ENCODE measurements at places on chromosomes 13 and 19.

- no peak for DNase-seq
- H3K4me3 ChIP-seq = no peak overlapping the region
- peaks cover 36% of the 10 kb centered on the region for H3K27me3 ChIP-seq
- H3K36me3 ChIP-seq = no peaks in the 10 kb centered on the region
- no peak overlapping the region for H3K27ac ChIP-seq
Observed at GRCh38 chr13:102904408-102904862, 58.6 kb downstream of the ERCC5 start.

GRCh38 chr19:793806-794205 is 3.4 kb upstream of the PTBP1 start:
- H3K4me3 ChIP-seq = no peak overlapping the region
- H3K27me3 ChIP-seq = no peaks in the 10 kb centered on the region
- no peak for DNase-seq
- H3K4me1 ChIP-seq = peaks cover 7% of the 10 kb centered on the region
- H3K27ac ChIP-seq = no peak overlapping the region
- H3K36me3 ChIP-seq = no peaks in the 10 kb centered on the region

- DNase-seq = no peak
- H3K4me3 ChIP-seq = peak overlapping the region; percentile 89
- H3K4me1 ChIP-seq = peaks cover 21% of the 10 kb centered on the region
- H3K27me3 ChIP-seq = no peaks in the 10 kb centered on the region
Observed at GRCh38 chr19:8831373-8831772, 731 bp downstream of the ZNF558 start.

- DNase-seq = no peak
- no peak overlapping the region for H3K4me3 ChIP-seq
- peaks cover 2% of the 10 kb centered on the region for H3K4me1 ChIP-seq
- no peaks in the 10 kb centered on the region for H3K27me3 ChIP-seq
- H3K36me3 ChIP-seq = peaks cover 2% of the 10 kb centered on the region
- H3K27ac ChIP-seq = no peak overlapping the region
Observed at GRCh38 chr13:32838945-32839344, 177.3 kb upstream of the KL start.

DNA sequence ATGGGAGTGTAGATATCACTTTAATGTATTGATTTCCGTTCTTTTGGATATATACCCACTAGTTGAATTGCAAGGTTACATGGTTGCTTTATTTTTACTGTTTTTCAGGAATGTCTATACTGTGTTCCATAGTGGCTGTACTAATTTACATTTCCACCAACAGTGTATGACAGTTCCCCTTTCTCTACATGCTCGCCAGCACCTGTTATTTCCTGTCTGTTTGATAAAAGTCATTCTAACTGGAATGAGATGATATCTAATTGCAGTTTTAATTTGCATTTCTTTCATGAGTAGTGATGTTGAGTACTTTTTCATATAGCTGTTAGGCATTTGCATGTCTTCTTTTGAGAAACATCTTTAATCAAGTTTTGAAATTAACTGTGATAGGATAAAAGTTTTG is 818.6 kb downstream of the SLITRK6 start:
- DNase-seq = no peak
- H3K36me3 ChIP-seq = no peaks in the 10 kb centered on the region
- H3K27ac ChIP-seq = no peak overlapping the region
- H3K4me1 ChIP-seq = no peaks in the 10 kb centered on the region

DNA sequence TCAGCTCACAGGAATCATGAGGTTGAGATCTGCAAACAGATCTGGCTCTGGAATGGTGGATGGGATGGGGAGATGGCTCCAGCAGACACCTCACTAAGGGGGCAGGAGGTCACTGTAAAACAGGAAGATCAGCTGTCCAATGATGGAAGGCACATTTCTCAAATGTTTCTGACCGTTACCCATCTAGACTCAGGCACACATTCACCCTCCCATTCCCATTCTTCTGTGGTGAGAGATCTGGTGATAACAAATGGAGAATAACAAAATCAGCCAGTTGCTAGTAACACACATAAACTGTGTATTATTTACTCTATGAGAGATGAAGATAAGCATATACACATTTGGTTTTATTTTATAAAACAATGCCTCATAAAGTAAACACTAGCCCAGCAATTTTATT is 235.9 kb downstream of the TSHZ3 start:
- no peak overlapping the region for H3K27ac ChIP-seq
- H3K27me3 ChIP-seq = peaks cover 55% of the 10 kb centered on the region
- no peak for DNase-seq
- H3K4me3 ChIP-seq = no peak overlapping the region
- H3K4me1 ChIP-seq = peaks cover 10% of the 10 kb centered on the region

- no peaks in the 10 kb centered on the region for H3K36me3 ChIP-seq
- H3K27ac ChIP-seq = no peak overlapping the region
- no peak for DNase-seq
- no peak overlapping the region for H3K4me3 ChIP-seq
- H3K27me3 ChIP-seq = peaks cover 4% of the 10 kb centered on the region
Observed at GRCh38 chr13:40170091-40170490, 496.4 kb downstream of the FOXO1 start.

GRCh38 chr19:19575411-19575810 is 37.3 kb downstream of the CILP2 start:
- H3K27me3 ChIP-seq = no peaks in the 10 kb centered on the region
- no peak overlapping the region for H3K4me3 ChIP-seq
- peaks cover 8% of the 10 kb centered on the region for H3K4me1 ChIP-seq
- H3K27ac ChIP-seq = peak overlapping the region; percentile 61

GRCh38 chr13:83905641-83906040 is 23.4 kb upstream of the SLITRK1 start:
- no peaks in the 10 kb centered on the region for H3K36me3 ChIP-seq
- H3K27ac ChIP-seq = no peak overlapping the region
- no peak for DNase-seq

GRCh38 chr19:7469669-7470285 is 19.1 kb downstream of the PEX11G start:
- peaks cover 2% of the 10 kb centered on the region for H3K4me1 ChIP-seq
- no peaks in the 10 kb centered on the region for H3K27me3 ChIP-seq
- peaks cover 2% of the 10 kb centered on the region for H3K36me3 ChIP-seq
- H3K27ac ChIP-seq = no peak overlapping the region
- no peak overlapping the region for H3K4me3 ChIP-seq

- no peaks in the 10 kb centered on the region for H3K36me3 ChIP-seq
- DNase-seq = no peak
- no peak overlapping the region for H3K4me3 ChIP-seq
- H3K27ac ChIP-seq = no peak overlapping the region
Observed at GRCh38 chr13:45674908-45675307, 27.2 kb upstream of the CBY2 start.

DNA sequence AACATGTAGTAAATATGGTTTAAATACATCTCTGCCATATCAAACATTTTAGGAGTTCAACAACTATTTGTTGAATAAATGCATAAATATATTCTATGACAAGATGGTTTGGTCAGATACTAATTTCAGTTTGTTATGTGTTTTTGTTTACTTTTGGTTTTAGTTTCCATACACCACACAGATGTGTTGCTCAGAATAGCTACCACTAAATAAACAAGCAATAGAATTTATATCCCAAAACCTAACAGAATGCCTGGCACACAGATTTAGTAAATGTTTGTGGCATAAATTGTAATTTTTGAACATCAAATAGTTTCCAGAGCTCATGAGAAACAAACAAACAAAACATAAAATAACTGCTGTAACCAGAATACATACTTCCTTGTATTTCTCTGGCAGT is 126.8 kb upstream of the ATXN8OS start:
- H3K4me3 ChIP-seq = no peak overlapping the region
- H3K27me3 ChIP-seq = no peaks in the 10 kb centered on the region
- H3K27ac ChIP-seq = no peak overlapping the region
- H3K36me3 ChIP-seq = no peaks in the 10 kb centered on the region

GRCh38 chr19:5615756-5616327 is 6.7 kb downstream of the SAFB2 start:
- no peak overlapping the region for H3K4me3 ChIP-seq
- peaks cover 29% of the 10 kb centered on the region for H3K4me1 ChIP-seq
- DNase-seq = no peak

DNA sequence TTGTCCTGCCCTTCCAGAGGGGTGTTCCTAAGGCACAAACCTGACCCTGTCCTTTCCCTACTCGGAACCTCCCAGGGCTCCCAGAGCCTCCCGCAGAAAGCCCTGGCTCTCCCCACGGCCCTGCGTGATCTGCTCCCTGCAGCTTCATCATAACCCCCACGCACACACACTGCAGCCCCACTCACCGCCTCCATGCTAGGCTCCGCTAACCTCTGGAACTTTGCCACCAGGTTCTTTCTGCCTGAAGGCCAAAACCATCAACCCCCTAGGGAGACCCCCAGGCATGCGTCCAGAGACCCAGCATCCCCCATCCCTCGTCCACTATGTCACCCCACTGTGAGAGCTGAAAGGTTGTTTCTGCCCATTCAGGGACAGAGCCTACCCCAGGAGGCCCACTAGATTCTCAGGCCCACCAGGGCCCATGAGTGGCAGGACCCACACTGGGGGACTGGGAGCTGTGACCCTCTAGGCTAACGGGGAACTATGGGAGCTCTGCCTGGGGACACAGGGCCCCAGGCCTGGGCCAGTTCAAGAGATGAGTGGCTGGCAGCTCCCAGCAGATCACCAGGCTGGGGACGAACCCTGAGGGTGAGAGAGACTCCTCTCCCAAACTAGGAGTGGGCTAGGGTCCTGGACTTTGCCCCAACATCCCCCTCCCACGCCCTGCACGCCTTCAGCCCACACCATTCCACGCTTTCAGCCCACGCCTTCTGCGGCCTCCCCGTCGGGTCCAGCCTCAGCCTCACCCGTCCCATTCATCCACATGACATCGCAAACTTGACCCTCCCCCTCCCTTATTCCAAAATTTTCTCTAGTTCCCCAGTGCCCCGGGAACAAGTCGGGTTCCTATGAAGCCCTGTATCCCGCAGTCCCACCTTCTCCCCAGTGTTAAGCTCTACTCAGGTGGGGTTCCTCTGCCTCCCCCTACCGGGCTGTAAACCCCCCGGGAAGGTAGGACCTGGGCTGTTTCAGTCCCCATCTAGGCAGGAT is 33.2 kb upstream of the PNMA8B start:
- DNase-seq = no peak
- no peak overlapping the region for H3K4me3 ChIP-seq
- H3K27ac ChIP-seq = peak overlapping the region; percentile 37
- H3K4me1 ChIP-seq = peaks cover 9% of the 10 kb centered on the region
- H3K27me3 ChIP-seq = peaks cover 12% of the 10 kb centered on the region
- H3K36me3 ChIP-seq = no peaks in the 10 kb centered on the region

- no peaks in the 10 kb centered on the region for H3K4me1 ChIP-seq
- H3K4me3 ChIP-seq = no peak overlapping the region
- H3K36me3 ChIP-seq = peaks cover 2% of the 10 kb centered on the region
- DNase-seq = no peak
- H3K27ac ChIP-seq = no peak overlapping the region
- peaks cover 11% of the 10 kb centered on the region for H3K27me3 ChIP-seq
Observed at GRCh38 chr13:25213715-25214114, 41.6 kb upstream of the AMER2 start.

- H3K4me3 ChIP-seq = no peak overlapping the region
- H3K27me3 ChIP-seq = peaks cover 71% of the 10 kb centered on the region
- no peak overlapping the region for H3K27ac ChIP-seq
- DNase-seq = no peak
- no peaks in the 10 kb centered on the region for H3K36me3 ChIP-seq
- H3K4me1 ChIP-seq = peaks cover 2% of the 10 kb centered on the region
Observed at GRCh38 chr19:46134527-46134926, 10.0 kb upstream of the IGFL3 start.

GRCh38 chr19:17352608-17353280 is 15.4 kb downstream of the GTPBP3 start:
- peaks cover 4% of the 10 kb centered on the region for H3K36me3 ChIP-seq
- H3K4me1 ChIP-seq = peaks cover 9% of the 10 kb centered on the region
- H3K27ac ChIP-seq = no peak overlapping the region

DNA sequence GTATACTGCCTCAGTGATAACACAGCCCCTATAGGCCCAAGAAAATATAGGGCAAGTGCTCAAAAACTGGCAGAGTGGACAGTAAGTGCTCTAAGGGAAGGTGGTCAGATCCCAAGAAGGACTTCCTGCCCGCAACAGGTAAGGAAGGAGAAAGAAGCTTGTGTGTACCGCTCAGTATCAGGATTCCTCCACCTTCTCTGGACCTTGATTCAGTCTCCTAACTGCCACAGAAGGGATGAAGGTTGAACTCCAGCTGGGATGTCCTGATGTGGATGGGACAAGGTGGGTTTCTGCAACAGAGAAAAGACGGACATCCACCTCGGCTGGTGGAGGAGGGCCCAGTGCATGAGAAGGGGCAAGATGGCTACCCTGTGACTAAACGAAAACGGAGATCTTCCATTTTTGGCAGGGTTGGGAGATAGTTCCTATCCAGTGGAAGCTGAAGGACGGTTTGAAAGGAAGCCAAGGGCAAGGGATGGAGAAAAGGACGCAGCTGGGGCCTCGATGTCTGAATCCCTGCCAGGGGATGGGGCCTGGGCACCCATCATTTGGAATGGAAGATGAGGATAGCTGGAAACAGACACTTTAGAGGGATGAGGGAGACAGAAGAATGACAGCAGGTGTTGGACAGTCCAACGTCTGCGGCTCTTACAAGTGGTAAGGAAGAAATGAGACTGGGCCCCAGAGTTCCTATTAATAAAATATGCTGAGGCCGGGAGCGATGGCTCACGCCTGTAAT is 1.3 kb upstream of the ATF5 start:
- H3K4me3 ChIP-seq = peak overlapping the region; percentile 100
- H3K4me1 ChIP-seq = peaks cover 59% of the 10 kb centered on the region
- H3K27ac ChIP-seq = peak overlapping the region; percentile 99
- no peak for DNase-seq
- H3K36me3 ChIP-seq = peaks cover 7% of the 10 kb centered on the region

DNA sequence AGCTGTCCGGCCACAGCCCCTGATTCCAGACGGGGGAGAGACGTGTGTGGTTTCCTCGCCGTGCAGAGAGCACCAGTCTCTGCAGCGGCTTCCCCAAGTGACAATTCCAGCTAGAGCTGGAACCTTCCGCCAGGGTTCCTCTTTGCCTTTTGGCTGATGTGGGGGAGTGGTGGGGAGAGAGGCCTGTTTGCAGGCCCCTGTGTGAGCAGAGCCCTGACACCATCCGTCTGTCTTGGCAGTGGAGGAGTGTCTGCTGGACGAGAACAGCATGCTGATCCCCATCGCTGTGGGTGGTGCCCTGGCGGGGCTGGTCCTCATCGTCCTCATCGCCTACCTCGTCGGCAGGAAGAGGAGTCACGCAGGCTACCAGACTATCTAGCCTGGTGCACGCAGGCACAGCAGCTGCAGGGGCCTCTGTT is 25.0 kb downstream of the LAMP1 start:
- peaks cover 6% of the 10 kb centered on the region for H3K36me3 ChIP-seq
- no peak overlapping the region for H3K4me3 ChIP-seq
- H3K4me1 ChIP-seq = peaks cover 3% of the 10 kb centered on the region
- no peak overlapping the region for H3K27ac ChIP-seq
- no peak for DNase-seq

- peaks cover 8% of the 10 kb centered on the region for H3K36me3 ChIP-seq
- H3K27ac ChIP-seq = peak overlapping the region; percentile 100
- peak; percentile 22 for DNase-seq
- H3K27me3 ChIP-seq = no peaks in the 10 kb centered on the region
- peaks cover 22% of the 10 kb centered on the region for H3K4me1 ChIP-seq
Observed at GRCh38 chr19:16185768-16186123, 536 bp downstream of the FAM32A start.
